ENCODE measurements at places on chromosomes 16 and 17.

DNA sequence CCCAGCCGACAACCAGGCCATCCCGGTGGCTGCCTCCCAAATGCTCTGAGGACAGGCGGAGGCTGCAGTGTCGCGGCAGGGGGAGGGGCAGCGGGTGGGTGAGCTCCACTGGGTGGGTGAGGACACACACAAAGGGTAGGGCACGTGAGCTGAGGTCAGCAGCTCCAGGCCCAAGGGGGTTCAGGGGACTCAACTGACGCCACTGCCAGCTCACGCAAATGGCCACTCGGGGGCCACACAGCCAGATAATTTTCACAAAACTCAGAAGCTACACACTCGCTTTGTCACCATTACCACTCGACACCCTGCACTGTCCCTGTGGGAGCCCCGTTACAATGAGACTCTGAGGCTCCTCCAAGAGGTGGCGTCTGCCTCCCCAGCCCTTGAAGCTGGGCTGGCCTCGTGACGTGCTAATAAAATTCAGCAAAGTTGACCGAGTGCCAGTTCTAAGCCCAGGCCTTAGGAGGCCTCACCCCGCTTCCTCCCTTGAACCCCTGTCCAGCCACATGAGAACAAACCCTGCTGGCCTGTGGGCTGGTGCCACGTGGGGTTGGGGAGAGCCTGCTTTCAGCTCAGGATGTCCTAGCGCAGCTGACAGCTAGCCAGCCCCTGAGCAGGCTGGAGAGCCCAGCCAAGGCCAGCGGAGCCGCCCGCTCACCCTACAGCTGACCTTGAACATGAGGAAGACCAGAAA is 56.9 kb downstream of the RMI2 start:
- DNase-seq = peak; percentile 82

DNA sequence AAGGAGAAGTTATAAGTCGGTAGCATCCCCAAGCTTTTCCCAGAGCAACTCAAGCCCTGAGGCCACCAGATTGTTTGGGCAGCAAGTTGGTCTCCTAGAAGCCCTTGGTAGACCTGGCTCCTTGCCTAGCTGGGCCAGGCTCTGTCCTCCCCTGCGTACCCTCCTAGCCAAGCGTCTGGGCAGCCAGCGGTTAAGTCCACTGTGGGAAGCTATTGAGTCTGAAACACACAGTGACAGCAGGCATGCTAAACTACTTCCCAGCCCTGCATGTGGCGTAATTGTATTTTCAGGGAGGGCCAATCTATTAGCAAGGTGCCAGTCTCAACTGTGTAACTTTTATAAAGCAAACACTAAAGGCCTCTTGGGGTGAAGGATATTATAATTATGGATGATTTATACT is 419.1 kb upstream of the RBFOX1 start:
- DNase-seq = no peak

DNA sequence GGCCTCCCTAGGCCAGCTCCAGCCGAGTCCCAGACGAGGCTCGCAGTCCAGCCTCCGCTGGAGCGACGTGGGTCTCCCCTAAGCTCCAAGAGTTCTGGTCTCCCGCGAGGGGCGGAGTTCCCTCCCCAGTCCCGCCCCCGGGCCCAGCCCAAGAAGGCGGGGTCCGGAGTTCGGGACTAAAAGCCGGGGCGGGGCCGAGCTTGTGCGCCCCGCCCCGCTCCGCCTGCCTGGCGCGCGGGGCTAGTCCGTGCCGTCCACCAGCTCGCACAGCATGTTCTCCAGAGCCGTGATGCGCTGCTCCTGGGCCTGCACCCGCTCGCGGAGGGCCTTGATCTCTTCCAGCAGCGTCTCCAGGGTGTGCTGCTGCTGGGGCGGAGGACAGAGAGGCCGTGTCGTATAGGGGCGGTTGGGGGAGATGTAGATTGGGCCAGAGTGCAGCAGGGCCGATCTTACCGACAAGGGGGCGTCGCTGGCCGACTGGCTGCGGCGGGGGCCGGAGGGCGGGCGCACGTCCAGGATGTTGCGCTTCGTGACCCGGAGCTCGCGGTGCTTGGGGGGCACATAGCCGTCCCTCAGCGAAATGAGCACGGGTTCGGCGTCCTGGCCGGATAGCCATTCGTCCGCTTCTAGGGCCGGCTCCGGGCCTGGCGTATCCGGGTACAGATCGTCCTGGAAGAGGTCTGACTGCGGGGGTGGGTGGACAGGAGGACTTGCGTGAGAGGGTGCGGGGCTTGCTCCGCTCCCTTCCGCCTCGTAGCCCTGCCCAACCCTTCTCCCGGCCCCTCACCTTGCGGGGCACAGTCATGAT is 7.0 kb downstream of the CORO6 start:
- DNase-seq = peak; percentile 91

GRCh38 chr16:17784073-17784472 is 313.3 kb upstream of the XYLT1 start:
- DNase-seq = no peak

- DNase-seq = no peak
Observed at GRCh38 chr17:63497708-63498483, 21.0 kb downstream of the ACE start.

DNA sequence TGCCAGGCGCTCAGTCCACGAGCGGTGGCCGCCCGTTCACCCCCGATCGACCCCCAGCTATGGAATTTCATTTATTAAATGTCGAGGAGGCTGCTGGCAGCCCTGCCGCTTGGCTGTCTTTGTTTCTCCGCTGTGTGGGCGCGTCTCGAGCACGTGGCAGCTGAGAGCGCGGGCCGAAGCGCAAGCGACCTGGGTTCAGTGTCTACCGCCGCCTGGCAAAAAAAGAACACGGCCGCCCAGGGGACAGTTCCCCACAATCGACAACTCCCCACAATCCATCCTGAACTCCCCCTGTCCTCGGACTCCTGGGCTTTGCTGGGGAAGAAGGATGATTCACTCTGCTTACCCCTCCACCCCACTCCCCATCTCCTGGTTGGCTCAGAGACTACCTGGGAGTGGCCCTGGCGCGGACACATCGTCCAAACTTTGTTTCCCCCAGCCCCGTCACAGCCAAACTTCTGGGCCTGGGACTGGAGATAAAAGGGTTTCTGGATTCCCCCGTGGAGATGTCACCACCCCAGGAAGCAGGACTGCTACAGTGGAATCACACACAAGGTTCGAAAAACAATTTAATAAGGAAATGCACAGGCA is 1.7 kb upstream of the ANKRD13B start:
- peak; percentile 74 for DNase-seq

DNA sequence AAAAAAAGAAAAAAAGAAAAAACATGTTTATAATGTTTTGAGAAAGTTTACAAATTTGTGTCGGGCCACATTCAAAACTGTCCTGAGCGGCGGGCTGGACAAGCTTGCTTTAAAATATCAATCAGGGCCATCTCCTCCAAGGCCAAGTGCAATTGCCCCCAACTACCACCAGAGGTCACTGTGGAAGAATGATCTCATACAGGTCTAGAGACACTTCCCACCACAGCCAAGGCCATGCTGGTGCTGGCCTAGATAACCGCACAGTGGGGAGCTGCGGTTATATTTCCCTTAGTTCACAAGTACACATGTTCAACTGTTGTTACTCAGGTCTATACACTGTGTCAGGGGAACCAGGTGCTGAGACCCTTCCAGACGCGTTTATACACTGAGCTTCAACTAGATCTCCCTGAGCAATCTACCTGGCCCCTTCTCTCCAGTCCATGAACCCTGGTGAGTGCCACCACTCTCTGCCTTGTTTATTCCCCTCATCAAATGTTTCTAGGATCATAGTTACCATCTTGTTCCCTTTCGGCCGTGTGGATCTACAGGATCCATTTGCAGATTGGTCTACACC is 83.8 kb upstream of the CCL2 start:
- peak; percentile 76 for DNase-seq

- no peak for DNase-seq
Observed at GRCh38 chr16:27402964-27403600, 1.1 kb downstream of the IL21R start.

GRCh38 chr16:66274335-66275110 is 92.0 kb upstream of the CDH5 start:
- no peak for DNase-seq

DNA sequence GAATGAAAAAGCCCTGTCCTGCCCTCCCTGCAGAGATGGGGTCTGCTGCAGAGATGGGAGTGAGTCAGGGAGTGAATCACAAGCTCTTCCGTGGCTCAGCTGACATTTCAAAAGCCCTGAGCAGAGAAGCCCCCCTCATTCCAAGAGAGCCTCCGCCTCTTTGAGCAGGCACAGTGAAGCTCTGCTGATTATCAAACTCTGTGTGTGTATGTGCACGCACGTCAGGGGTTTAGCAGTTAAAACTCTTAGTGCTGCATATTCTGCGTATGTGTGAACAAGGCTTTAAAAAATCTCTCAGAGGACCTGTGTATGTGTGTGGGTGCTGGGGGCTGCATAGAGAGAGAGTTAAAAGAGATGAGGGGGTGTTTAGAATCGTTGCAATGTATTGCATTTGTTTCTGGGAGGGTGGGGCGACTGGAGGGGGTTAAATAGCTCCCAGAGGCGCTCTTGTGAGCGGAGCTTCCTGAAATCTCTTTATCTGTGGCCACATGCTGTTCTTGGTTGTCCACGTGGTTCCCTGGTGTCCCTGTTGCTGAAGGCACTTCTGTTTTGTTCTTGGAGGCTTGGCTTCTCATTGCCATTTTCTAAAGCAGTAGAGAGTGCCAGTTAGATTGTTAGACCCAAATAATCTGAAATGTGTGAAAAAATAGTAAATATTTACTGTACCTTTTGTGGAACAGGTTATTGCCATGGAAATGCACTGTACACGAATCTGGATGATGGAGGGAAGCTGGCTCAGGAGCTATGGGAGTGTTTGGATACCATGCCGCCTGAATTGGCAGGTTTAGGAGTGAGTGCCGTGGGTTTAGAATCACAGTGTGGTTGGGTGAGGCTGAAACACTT is 116.6 kb downstream of the PRKCB start:
- peak; percentile 68 for DNase-seq

GRCh38 chr17:78822552-78822951 is 18.1 kb downstream of the USP36 start:
- no peak for DNase-seq

GRCh38 chr17:8048236-8048635 is 9.4 kb downstream of the ALOX15B start:
- no peak for DNase-seq

DNA sequence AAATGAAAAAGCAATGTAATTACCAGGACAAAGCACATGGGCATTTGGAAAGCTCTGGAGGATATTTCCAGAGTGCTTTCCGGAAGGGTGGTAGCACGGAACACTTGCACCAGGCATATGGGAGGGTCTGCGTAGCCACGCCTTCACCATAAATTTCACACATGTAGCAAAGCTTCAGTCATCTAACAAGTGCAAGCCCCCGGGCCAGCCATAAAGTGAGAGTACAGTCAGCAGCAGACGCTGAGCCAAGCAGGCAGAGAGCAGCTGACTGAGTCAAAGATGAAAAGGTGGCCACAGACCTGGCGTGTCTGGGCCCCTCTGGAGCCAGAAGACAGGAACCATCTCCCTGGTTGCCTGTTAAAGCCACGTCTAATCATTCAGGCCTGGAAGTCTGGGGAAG is 130.6 kb downstream of the SEC14L1 start:
- no peak for DNase-seq

DNA sequence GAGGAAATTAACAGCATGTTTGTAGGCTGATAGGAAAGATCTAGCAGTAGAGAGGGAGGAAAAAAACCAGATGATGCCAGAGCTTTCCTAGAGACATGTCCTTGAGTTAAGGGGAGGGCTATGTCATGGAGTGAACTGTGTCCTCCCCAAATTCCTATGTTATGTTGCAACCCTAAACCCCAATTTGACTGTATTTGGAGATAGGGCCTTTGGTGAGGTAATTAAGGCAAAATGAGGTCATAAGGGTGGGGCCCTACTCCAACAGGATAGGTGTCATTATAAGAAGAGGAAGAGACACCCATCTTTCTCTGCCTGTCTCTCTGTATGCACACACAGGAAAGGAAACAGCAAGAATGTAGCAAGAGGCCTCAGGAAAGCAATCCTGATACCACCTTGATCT is 195.3 kb upstream of the AXIN2 start:
- no peak for DNase-seq

GRCh38 chr16:8583199-8583598 is 7.1 kb downstream of the TMEM114 start:
- DNase-seq = no peak

- no peak for DNase-seq
Observed at GRCh38 chr16:23950291-23950894, 114.6 kb downstream of the PRKCB start.

GRCh38 chr17:2222901-2223616 is 80.5 kb downstream of the SMG6 start:
- no peak for DNase-seq

- no peak for DNase-seq
Observed at GRCh38 chr17:2937331-2938003, 125.9 kb downstream of the OR1D5 start.

DNA sequence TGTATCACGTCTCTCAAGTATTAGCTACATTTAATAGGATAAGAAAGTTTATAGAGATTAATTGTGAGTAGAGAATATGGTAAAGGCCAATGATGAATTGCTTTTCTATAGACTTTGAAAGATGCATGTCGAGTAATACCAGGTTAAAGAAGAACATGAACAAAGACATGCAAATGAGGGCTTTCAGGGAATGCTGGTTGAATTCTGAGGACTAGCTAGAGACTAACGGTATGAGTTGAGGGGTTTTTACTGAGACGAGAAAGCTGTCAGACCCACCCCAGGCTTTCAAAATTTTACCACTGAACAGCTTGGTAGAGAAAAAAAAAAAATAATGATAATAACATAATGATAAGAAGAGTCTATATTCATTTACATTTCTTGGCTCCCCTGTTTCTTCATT is 796.0 kb upstream of the CDH8 start:
- no peak for DNase-seq

DNA sequence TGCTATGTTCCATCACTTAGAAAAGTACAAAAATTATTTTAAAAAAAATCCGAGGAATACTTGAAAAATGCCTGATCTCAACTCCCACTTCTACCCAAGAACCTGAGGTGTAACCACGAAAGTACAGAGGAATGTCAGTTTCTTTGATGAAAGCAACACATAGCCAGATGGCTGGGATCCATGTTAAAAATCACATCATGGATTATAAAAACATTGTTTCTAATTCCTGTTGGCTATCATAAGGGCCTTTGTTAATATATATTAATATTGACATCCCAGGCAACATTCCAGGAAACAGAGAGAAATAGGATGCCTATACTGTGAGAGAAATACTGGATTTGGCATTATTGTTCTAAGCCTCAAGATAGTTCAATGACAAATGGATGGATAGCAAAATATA is 115.3 kb downstream of the SKAP1 start:
- DNase-seq = no peak

Measured in testis (tissue), 5 donors.